B cell (primary cell): ENCODE measurements at places on chromosomes 7 and 10. TPM values are rescaled to one million over a fixed set of nuclear protein-coding genes. Genes with fewer than 3 reads are reported as not detected.

Gene LLCFC1
- total RNA-seq, result not detected in 2 replicates

Gene NAT16
- not detected in 2 replicates for total RNA-seq

DNA sequence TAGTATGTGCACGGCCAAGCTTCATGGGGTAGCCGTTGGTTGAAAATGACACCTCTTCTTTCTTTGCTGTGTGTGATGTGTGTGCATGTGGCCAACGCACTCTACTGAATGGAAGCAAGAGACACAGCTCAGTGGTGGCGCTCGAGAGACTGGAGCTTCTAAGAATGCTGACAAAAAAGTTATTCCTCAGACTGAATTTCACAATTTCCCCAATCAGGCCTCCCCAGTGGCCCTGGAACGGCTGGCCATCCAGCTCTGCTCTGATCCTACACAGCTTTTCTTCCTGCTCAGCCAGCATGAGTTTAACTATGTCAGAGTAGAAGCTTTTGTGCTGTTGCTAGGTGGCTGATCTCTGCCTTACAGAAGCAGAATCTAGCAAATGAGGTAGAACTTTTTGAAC is 186.7 kb upstream of the PLXDC2 start:
- H3K27ac ChIP-seq, result no peak overlapping the region
- no peak overlapping the region for H3K4me3 ChIP-seq
- DNase-seq, result no peak
- no peaks in the 10 kb centered on the region for H3K36me3 ChIP-seq
- no peaks in the 10 kb centered on the region for H3K4me1 ChIP-seq

Gene C7orf57
- not detected in 2 replicates for total RNA-seq

Gene DOCK1
- not detected in 2 replicates for total RNA-seq

Gene HOXA10
- total RNA-seq, result not detected in 2 replicates

Gene URGCP
- 25.1 and 31.3 TPM in 2 replicates for total RNA-seq

DNA sequence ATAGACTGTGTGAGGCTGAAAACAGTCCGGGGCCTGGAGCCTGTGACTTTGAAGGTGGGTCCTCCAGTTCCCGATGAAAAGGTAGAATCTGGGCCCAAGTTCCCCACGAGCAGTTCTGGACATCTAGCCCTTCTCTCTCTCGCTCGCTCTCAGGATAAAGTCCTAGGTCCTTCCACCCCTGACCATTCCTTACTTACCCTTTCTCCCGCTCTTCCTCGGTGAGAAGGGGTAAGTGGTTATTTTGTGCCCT is 713 bp downstream of the IMMP2L start:
- peaks cover 6% of the 10 kb centered on the region for H3K27me3 ChIP-seq
- H3K4me1 ChIP-seq, result peaks cover 23% of the 10 kb centered on the region
- DNase-seq, result no peak
- peaks cover 4% of the 10 kb centered on the region for H3K36me3 ChIP-seq
- peak overlapping the region; percentile 74 for H3K4me3 ChIP-seq

GRCh38 chr7:54782829-54783228 is 23.8 kb upstream of the SEC61G start:
- H3K27ac ChIP-seq, result no peak overlapping the region
- H3K27me3 ChIP-seq, result peaks cover 3% of the 10 kb centered on the region
- no peak for DNase-seq
- no peaks in the 10 kb centered on the region for H3K36me3 ChIP-seq

Gene HOXA1
- total RNA-seq, result 0.37 and 0.87 TPM in 2 replicates

GRCh38 chr10:65620404-65621048 is 1305.3 kb upstream of the LRRTM3 start:
- no peaks in the 10 kb centered on the region for H3K36me3 ChIP-seq
- no peak overlapping the region for H3K4me3 ChIP-seq
- H3K4me1 ChIP-seq, result no peaks in the 10 kb centered on the region
- H3K27me3 ChIP-seq, result no peaks in the 10 kb centered on the region
- H3K27ac ChIP-seq, result no peak overlapping the region
